ENCODE measurements at places on chromosomes 1 and 21. TPM values are rescaled to one million over a fixed set of nuclear protein-coding genes. Genes with fewer than 3 reads are reported as not detected.

The FCRL6 gene
- total RNA-seq, result not detected

The CFHR5 gene
- not detected for total RNA-seq

The RIPK4 gene
- 1.8 TPM for total RNA-seq

The KCNA2 gene
- total RNA-seq, result not detected

The LCE1C gene
- total RNA-seq, result not detected

The NPR1 gene
- 3.0 TPM for total RNA-seq

The VCAM1 gene
- total RNA-seq, result not detected

The FCN3 gene
- total RNA-seq, result not detected

The OR2M3 gene
- not detected for total RNA-seq

The TBX15 gene
- not detected for total RNA-seq

The FCGR2B gene
- not detected for total RNA-seq
